ENCODE measurements at places on chromosomes 5 and 9.

- no peak for DNase-seq
These were observed 97.8 kb upstream of the HAND1 start for GRCh38 chr5:154575546-154576428.

DNA sequence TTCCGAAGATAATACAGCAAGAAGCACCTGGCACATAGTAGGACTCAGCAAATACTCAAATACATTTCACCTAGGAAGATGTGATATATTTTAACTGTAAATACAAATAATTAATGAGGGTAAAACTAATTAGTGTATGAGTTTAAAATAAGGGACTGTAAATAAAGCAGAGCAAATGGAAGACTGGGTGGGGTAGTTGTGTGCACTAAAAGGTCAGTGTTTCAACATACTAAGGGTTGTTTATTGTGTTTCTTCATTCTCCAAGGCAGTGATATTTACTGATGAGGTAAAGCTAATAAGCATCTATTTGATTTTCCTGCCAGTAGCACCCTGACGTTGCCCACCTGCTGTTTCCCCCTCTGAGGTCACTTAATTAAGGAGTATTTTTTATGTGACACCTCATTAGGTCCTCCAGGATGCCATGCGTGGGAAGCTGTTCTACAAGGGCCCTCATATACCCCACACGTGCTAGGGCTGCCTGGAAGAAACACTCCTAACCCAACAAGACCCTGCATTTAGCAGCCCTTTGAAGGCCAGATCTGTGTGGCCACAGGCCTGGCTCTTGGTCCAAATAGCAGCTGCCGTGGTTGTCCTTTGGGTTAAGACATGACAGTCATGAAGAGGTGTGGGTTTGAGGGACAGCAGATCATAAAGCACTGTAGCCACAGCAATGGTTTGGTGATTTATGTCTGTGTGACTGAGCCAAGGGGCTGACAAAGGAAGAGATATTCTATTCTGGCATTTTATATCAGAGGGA lies 97.5 kb upstream of the RPS23 start:
- no peak for DNase-seq

DNA sequence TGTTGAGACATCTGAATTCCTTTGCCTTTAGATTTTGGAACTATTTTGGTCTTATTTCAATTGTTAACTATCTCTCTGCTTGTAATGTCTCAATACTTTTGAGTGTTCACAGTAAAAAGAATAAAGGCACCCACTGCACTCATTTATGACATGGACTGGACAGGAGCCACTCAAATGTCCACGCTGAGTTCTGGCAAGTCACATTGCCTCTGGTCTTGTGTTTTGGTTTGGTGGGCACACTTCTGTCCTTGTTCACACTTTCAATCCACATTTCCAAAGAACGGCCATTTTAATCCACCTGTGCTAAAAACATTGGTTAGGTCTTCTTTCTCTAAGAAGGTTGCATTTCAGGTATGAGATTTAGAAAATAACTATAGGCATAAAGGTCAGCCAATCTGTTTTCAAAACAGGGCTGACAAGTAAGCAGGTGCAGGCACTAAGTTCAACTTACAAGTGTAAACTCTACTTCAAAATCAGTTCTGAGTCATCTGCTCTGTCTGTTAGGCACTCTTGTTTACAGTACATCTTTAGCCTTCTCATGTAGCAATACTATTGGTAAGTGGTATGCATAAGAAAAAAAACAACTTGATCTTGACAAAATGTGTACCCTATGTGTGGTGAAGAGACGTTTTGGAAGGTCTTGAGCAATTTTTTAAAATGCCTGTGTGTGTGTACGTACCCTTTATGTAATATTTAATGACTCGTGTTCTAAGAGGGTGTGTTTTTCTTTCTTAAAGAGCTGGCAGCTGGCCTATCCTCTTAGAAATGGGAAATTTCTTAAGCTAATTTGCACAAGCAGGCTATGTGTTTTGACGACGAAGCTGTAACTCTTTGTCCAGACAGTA lies 31.5 kb upstream of the ZFAND5 start:
- no peak for DNase-seq

GRCh38 chr5:102307232-102307631 lies 11.1 kb upstream of the SLCO4C1 start:
- no peak for DNase-seq

GRCh38 chr5:10828241-10828640 lies 67.2 kb upstream of the DAP start:
- no peak for DNase-seq

- no peak for DNase-seq
These were observed 196.0 kb upstream of the ANKRD55 start for GRCh38 chr5:56429110-56429561.

GRCh38 chr9:133830711-133831110 lies 92.6 kb upstream of the SARDH start:
- DNase-seq = no peak

- DNase-seq = peak; percentile 81
These were observed 57.0 kb downstream of the COL15A1 start for GRCh38 chr9:99000476-99001395.

- no peak for DNase-seq
These were observed 196.4 kb downstream of the TLE4 start for GRCh38 chr9:79768194-79768593.

- DNase-seq = no peak
These were observed 88.9 kb downstream of the CDK5RAP2 start for GRCh38 chr9:120490888-120491595.

DNA sequence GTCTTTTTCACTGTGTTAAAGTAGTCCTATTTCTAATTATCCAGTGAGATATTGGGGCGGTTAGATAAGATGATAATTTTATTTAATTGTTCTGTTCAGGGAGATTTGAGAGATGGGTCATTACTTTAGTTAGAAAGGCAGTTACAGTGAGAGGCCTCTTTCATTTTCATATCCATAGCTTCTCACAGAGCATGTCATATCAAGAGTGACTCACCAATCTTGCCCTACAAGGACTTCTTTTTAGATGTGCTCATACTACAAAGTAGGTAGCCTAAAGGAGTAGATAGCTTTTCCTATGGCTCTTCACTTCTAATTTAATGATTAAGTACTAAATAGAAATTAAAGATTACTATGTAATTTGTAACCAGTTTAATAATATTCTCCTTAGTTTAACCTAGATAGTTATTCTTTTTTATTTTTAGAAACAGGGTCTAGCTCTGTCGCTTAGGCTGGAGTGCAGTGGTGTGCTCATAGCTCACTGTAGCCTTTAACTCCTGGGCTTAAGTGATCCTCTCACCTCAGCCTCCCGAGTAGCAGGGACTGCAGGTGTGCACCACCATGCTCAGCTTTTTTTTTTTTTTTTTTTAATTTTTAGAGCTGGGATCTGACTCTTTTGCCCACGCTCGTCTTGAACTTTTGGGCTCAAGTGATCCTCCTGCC lies 71.0 kb downstream of the FER start:
- DNase-seq = peak; percentile 35

GRCh38 chr9:70609542-70610286 lies 195.3 kb upstream of the KLF9 start:
- no peak for DNase-seq

DNA sequence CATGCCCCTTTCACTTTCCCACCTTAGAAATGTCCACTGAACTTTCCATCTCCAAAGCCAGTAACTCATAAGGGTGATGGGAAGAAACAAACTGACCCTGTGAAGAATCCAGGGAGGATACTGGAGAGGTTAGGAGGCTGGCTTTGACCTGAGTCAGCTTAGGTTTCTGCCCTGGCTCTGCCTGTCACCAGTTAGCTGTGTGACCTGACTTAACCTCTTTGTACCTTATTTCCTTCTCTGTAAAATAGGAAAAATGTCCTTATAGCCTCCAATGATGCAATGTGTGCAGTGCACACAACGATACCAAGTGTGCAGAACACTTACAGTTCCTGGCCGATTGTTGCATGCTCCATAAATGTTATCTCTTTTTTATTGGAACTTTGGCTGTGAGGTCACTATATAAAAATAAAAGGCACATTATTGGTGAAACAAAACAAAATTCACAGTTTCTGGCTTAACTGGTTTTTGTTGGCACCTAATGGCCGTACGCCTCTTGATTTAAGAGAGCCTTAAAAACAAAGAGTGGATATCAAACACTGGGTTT lies 37.8 kb downstream of the GABRP start:
- no peak for DNase-seq

- no peak for DNase-seq
These were observed 534.5 kb downstream of the EBF1 start for GRCh38 chr5:158565017-158565789.

DNA sequence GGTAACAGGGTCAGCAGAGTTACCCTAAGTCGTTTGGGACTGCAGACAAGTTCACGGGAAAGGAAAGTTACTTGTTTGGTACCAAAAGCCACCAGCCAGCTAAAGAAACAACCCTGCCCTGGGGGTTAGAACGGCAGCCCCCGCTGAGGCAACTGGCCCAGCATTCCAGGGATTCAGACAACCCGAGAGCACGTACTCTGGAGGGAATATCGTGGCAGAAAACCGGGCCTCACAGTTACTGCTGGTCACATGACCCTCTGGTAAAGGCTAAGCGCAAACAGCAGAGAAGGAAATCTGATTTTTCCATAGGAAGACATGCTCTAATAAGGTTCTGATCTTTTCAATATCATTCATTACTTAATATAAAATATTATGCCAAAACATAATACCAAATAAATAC lies 22.5 kb upstream of the MLANA start:
- DNase-seq = no peak

DNA sequence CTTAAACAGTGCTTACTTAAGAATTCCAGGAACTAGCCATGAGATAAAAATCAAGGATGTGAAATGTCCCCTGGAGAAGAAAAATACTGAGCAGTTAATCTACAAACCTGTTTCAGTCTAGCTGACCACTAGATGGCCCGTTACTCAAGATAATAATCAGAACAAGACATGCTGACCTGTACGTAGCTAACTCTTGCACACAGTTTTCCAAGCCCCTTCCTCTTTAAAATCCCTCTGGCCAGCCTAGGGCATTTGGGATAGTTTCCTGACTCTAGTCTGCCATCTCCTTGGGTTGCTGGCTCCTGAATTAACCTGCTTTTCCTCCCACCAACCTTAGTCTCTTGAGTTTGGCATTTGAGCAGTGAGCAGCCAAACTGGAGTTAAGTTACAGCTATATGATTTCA lies 59.2 kb upstream of the TRAF1 start:
- peak; percentile 39 for DNase-seq

DNA sequence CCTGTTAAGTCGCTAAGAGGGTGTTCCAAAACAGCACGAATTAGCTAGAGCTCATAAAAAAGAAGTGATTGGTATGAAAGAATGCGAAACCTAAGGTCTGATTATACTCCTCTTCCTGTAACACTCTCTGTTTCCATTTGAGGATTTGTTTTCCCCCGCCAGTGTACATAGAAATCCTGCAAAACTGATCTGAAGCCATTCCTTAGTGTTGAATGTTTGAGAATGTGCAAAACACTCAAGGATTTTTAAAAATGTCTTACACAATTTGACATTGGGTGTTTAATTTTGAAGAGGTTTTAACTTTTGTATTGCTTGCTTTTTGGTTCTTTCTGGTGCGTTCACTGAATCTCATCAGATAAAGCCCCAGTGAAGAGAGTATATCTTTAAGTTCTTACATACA lies 105.3 kb downstream of the KCNN2 start:
- no peak for DNase-seq

GRCh38 chr9:800591-801150 lies 40.8 kb upstream of the DMRT1 start:
- DNase-seq = no peak

GRCh38 chr5:160543395-160543794 lies 121.7 kb downstream of the PTTG1 start:
- no peak for DNase-seq

DNA sequence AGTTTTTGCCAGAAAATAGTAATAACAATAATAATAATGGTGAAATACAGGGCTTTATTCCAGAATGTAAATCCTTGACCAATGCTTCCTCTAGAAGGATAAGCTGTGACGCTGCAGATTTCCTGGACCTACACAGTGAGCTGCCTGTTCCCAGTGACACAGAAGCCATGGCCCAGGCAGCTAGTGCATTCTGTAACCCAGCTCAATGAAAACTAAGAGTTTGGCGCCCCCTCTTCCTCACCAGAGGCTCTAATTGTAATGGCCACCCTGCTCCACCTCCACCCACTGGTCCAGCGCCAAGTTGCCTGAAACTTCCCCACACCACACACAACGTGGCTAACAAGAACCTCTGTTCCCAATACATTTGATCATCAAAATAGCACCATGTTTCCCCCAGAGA lies 248.1 kb downstream of the CETN3 start:
- DNase-seq = peak; percentile 35

DNA sequence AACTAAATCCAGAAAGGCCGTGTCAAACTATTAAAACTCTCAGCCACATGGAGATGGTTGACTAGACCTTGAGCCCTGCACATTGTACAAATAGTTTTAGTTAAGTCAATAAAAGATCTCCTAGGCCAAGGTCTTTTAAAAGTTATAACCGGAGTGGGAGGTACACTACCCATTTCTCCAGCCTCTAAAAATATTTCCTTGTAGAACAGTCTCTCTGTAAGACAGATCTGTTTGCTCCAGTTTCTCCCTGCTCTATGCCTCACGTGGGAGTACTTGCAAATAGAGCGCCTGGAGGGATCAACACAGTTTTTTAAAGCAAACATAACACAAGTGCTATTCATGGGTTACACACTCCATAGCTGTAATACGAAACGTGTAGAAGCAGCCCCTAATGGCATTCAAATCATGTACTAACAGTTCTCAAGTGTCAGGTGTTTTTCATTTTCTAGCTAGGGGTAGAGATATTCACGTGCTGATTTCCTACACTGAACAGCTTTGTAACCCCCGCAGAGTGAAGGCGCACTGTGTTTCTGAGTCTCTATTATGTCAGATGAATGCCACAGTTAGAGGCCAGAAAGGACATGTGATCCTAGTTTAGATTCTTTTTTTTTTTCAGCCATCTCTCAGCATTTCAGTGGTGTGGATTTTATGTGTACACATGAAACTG lies 703.4 kb upstream of the GRAMD2B start:
- no peak for DNase-seq

GRCh38 chr5:99023330-99023729 lies 94.5 kb upstream of the CHD1 start:
- no peak for DNase-seq
